ENCODE measurements at places on chromosomes 16 and 17.

DNA sequence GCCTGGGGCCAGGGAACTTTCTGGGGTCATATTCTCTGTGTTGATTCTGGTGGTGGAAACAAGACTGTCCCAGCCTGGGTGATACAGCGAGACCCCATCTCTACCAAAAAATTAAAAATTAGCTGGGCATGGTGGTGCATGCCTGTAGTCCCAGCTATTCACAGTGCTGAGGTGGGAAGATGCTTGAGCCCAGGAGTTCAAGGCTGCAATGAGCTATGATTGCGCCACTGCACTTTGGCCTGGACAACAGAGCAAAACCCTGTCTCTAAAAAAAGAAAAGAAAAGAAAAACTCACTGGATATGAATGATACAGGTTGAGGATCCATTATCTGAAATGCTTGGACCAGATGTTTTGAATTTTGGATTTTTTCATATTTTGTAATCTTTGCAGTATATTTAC is 13.6 kb downstream of the SCGB1C2 start:
- DNase-seq = no peak

DNA sequence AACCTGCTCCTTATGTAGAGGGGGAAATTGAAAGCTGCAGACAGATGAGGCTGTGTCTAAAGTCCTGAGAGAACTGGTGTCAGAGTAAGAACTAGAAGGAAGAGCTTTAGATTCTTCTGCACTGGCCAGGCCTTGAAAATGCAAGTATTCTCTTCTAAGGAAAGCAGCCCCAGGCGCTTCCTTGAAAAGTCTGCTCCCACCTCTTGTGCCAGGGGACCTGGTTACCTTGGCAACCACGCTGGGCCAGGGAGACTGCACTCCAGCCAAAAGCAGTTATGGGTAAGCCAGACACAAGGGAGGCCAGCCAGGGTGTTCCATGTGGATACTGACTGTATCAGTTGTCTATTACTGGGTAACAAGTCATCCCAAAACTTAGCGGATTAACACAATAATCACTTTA is 228.6 kb upstream of the SDK2 start:
- DNase-seq = no peak

GRCh38 chr17:58318627-58319172 is 9.9 kb downstream of the TSPOAP1 start:
- DNase-seq = no peak

- no peak for DNase-seq
Measured at GRCh38 chr17:14622615-14623101, 321.8 kb downstream of the HS3ST3B1 start.

- no peak for DNase-seq
Measured at GRCh38 chr17:65268832-65269231, 131.7 kb downstream of the RGS9 start.

DNA sequence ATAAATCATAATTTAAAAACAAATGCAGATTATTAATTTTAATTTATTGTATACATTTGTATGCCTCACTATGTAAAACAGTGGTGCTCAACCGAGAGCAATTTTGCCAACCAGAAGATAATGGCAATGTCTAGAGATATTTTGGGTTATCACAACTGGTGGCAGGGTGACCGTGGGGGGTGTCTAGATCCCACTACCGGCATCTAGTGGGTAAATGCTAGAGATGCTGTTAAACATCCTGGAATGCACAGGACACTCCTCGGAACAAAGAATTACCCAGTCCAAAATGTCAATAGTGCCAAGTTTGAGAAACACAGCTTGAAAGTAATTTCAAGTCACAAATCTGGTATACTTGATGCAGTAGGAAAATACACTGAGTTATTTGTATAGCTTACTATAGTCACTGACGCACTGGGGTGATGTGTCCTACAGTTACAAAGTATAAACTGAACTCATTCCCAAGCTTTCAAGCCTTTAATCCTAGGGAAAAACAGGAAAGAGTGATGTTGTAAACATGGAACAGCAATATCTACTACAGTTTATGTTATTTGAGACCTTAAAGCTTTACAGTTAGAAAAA is 133.5 kb downstream of the BRIP1 start:
- DNase-seq = no peak

GRCh38 chr17:39717660-39718059 is 12.7 kb downstream of the MIEN1 start:
- no peak for DNase-seq

DNA sequence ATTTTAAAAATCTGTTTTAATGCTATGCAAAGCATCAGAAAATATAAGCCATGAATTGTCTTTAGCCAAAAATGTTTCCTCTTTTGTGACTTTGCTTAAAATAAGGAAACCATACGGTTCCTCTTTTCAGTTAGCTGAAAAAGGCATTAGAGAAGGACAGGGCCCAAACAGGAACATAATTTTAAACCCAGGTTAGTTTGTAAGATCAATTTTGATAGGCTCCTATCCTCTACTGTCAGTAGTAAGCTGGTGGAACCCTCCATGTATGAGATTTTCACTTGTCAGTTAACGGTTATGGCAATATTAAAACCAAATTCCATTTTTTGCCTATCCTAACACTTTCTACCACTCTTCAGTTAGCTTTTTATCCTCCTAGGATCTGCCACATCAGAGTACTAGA is 4.3 kb downstream of the EVI2B start:
- no peak for DNase-seq

GRCh38 chr17:77741109-77741508 is 217.4 kb upstream of the TNRC6C start:
- peak; percentile 61 for DNase-seq

GRCh38 chr17:864315-864714 is 82.2 kb downstream of the MRM3 start:
- no peak for DNase-seq
